Kasumi-1 (cell line): ENCODE measurements at places on chromosomes 12 and 14.

DNA sequence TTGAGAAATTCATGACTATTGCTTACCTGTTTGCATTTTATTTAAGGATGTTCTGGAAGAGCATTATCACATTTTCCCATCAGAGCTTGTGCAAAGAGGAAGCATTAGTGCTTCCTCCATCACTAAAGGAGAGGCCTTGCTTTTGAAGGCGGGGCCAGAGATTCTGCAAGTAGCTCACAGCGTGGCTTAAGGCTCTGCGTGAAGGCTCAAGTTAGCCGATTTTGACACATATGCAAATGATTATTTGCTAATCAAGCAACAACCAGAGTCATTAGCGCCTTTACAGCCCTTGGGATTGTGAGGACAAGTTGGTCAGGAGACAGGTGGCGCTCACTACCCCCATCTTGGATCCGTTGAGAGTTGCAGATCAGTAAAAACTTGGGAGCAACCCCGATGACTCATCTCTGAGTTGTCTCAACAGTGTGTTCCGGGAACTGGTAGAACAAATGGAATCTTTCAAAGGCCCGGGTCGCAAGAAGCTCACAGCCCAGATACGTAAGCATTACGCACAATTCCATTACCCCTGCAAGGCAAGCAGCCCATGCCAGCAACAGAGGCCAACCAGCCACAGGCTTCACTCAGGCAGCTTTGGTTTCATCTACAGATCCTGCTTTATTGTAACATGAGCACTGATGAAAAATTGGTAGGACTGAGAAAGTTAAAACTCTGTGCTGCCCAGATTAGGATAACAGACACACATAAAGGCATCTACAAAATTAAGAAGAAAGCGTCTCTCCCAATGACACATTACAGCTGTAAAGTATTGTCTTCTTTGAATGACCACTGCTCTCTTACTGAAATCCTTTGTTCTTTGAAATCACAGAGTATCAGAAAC is 34.9 kb upstream of the SPTSSA start:
- no peak for DNase-seq

DNA sequence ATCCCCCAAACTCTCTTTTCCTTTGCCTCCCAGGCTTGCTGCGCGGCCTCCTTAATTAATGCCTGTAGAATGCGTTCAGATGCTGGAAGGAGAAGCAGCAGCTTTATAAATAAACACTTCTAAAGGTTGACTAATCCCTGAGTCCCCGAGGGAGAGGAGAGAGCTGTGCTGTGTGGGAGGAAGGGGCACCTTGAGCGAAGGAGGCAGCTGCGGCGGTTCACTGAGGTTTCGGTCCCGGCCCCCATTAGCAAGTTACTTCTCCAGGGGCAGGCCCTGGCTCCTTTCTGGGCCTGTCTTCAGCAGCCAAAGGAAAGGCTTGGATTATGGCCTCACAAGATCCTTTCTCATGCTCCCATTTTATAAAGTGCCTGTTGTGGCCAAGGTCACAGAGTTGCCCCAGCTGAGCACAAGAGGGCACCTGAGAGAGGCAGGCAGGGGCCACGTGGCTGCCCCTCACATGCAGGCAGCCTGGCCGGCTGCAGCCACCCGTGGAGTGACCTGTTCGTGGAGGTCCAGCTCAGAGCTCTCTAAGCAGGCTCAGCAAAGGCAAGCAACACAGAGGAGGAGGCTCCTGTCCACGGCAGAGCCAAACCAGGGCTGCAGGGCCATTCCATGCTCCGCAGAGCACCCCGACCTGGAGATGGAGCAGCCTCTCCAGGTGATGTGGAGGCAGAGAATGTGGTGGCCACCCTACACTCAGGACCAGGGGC is 15.0 kb upstream of the CACNA2D4 start:
- DNase-seq, result no peak

DNA sequence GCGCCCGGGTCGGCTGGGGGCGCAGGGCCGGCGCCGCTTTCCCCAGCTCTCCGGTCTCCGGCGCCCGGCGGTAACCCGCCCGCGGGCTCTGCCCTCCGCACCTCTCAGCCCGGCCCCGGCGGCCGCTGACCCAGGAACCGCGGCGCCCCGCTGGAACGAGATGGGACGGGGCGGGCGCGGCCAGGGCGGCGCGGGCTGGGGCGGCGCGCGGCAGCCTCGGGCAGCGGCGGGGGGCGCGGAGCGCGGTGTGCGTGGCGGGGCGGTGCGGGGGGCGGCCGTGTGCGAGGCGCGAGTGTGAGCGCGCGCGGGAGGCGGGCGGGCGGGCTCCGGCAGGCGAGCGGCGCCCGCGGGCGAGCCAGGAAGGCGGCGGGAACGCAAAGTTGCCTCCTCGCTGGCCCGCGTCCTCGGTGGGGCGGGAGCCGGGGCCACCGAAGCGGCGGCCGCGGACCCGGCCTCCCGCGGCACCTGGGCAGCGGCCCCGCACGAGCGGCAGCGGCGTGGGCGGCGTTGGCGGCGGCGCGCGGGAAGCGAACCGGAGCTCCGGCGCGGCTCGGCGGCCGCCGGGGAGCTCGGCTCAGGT is 671 bp upstream of the DIO3 start:
- DNase-seq, result no peak

- DNase-seq, result no peak
These were observed 25.4 kb downstream of the PAWR start for GRCh38 chr12:79665212-79665887.

GRCh38 chr14:66401449-66402095 is 84.6 kb upstream of the CCDC196 start:
- no peak for DNase-seq

GRCh38 chr14:101371799-101372793 is 189.2 kb upstream of the DIO3 start:
- DNase-seq, result no peak

DNA sequence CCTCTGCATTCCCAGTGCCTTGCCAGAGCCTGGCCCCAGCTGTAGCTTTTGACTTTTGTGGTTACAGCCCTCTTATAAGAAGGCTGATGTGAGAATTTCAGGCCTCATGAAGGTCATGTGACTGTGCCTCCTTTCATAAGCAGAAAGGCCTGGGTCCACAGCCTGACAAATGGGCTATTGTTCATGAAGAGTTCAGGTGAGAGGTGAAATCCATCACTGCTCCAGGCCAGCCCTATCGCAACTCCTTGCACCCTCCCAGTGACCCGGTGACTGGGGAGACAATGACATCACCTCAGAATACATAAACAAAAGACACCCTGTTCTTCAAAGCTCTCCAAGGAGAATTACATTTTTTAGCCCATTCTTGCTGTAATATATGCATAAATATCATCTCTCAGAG is 321.5 kb downstream of the PCNX1 start:
- no peak for DNase-seq

DNA sequence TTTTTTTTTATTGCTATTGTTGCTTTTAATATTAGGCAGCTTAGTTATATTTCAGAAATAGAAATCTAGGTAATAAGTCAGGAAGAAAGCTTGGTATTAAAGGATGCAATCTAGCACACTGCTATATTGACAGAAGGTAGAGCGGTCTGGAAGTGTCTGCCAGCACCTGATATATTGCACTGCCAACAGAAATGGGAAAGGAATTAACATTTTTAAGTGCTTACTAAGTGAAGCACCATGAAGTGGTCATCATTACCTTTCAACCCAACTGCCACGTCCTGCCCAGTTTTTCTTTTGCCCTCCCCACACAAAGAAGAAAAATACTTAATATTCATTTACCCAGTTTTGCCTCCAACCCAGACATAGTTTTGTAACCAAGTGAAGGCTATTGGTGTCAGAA is 163.5 kb downstream of the KITLG start:
- no peak for DNase-seq

- peak; percentile 27 for DNase-seq
These were observed 1.4 kb downstream of the NFYB start for GRCh38 chr12:104136577-104136976.

DNA sequence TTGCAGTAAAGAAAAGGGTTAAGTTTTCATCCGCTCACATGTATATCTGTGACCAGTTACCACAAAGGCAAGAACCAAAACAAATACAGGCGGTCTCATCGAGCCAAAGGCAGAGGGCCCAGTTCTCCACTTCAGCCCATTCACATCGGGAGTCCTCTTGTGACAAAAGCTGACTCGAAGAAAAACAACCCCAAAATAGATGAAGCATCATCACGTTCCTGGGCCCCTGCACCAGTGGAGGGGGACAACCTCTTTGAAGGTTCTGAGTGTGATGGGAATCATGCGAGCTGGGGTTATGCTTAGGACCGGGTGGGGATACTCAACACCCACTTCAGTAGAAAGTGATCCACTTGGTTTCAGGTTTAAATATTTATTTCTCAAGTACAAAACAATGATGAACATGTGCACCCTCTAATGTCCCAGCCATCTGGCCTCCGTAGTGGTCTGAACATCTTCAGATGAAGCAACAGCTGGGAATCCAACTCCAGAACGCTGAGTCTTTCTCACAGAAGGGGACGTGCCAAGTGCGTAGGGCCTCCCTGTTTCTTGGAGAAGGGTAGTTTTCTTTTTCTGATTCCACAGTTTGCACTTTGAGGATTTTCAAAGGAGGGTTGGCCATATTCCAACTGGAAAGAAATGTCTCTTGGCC is 8.4 kb downstream of the GSC start:
- no peak for DNase-seq

- DNase-seq, result no peak
These were observed 58.4 kb upstream of the DIO3 start for GRCh38 chr14:101502761-101503392.

GRCh38 chr14:95493503-95493902 is 22.9 kb downstream of the SYNE3 start:
- no peak for DNase-seq

- no peak for DNase-seq
These were observed 28.8 kb downstream of the TPCN1 start for GRCh38 chr12:113250045-113250444.
